Fibroblast of skin of left biceps (primary cell): ENCODE measurements at places on chromosomes 2 and 18.
A peak's percentile ranks its signal among the peaks of the same experiment; 100 is the strongest.

- DNase-seq, result no peak
These were observed 2.0 kb downstream of the IL1A start for GRCh38 chr2:112782234-112782799.

GRCh38 chr2:120103723-120104467 lies 91.0 kb downstream of the EPB41L5 start:
- peak; percentile 85 for DNase-seq

GRCh38 chr18:47558110-47558750 lies 306.8 kb upstream of the SKOR2 start:
- no peak for DNase-seq

- DNase-seq, result no peak
These were observed 240.4 kb downstream of the PLCL1 start for GRCh38 chr2:198044777-198045176.

DNA sequence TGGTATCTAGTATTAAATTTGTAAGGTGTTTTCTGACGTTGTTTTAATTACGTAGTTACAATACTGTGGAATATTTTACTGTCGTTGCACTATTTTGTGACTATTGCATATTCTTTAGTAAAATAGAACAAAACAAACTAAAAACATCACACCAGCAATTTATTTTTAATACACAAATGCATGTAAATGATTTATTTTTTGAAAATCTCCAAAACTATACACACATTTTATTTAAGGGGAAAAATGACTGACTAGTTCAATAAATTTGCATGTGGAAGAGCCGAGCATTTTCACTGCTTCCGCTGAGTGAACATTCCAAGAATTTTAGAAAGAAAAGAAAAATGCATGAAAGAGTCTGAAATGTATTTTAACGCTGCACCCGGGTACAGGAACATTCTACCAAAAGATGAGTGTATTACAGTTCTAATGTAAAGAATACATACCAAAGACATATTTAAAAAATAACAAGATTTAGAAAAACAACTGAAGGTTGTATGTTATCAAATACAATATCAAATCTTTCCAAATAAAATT lies 257.7 kb downstream of the MEIS1 start:
- DNase-seq, result no peak

DNA sequence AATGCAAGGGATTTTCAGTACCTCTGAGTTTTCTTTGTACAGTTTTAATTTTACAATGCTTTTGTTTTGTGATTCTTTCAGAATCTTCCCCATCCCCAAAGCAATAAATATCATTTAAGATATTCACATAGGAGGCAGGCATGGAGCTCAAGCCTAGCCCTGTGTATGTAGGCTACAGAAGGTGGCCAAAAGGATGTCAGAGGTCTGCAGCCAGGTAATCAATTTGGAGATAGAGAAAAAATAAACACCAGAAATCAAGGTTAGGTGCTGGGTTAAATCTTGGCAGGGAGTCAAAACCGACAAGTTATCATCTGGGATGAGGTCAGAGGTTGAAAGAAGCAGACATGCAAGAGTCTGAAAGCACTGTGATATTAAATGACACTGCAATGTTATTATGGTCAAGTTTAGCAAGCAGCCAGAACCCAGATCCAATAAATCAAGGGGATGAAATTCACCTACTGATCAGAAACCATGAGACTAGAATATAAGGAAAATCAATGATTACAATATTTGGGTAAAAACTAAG lies 45.1 kb upstream of the LRP1B start:
- DNase-seq, result no peak

DNA sequence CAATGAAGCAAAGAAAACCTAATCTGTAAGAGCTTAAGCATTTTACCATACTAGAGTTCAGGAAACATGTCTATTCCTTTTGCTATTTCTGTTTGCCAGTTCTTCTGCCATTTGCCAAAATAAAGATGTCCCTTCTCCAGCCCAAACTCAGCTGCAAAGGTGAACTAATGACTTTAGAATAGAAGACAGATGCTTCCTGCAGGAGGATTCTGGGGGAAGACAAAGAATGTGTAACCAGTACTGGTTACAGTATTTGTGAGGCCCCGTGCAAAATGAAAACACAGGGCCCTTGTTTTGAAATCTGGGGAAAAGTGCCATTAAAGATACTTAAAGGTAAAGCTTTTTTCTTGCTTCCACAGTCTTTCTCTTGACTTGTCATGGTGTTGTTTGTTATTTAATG lies 34.3 kb upstream of the MTX2 start:
- no peak for DNase-seq

DNA sequence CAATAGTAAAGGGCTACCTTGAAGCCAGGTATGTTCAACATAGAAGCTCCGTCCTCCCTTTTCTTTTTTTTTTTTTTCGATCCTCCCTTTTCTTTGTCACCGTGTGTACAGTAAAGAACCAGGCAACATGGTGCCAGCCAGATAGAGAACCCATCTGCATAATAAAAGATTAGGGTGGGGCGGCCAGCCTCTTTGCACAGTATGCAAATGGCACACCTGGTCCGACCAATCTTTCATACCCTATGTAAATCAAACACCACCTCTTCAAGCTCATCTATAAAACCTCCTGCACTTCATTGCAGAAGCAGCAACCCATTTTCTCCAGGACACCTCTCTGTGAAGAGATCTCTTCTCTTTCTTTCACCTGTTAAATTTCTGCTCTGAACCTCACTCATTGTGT lies 7.3 kb upstream of the WDR33 start:
- DNase-seq, result no peak

DNA sequence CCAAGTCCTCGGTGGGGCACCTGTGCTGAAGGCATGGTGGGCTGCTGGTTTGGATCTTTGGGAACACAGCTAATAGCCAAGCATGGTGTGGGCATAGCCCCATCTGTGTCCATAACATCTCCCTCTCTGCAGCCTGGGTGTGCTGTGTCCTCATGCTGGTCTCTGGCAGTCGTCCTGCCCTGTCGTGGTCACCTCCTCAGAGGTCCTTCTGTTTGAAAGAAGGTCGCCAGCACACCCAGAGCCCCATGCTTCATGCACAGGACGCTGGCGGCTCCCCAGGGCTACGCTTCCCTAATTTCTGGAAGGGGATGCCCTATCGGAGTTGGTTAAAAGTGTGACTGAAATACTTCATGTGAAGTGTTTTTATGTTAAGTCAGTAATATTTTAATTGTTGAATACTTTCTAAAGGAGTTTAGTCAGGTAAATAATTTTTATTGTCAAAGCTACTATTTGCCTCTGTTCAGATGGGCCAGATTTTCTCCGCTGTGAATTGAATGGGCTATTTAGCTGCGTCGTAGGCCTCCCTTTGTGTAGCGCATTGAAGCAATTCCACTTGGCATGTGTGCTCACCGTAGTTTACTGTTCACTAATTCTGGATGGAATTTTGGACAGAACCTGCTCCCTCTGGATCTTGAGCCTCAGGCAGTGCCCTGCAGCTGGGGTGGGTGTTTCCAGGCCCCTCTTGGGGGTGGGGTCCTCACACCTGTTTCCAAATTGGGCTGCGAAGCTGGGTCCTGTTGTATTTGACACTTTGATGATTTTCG lies 81.9 kb downstream of the WDSUB1 start:
- DNase-seq, result no peak

DNA sequence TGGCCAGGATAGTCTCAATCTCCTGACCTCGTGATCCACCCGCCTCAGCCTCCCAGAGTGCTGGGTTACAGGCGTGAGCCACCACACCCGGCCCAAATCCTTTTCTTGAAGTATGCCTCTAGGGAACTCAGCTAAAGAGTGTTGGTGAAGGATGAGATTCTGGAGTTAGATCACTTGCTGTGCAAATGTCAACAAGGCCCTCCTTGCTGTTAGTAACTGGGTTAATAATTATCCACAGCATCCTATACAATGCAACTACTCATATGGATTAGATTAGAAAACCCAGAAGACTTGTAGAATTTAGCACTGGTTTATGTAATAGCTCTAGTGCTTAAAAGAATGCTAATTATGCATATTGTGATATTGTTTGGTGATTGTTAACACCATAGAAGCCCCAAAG lies 310.8 kb upstream of the TFPI start:
- DNase-seq, result no peak

- DNase-seq, result no peak
These were observed 27.1 kb downstream of the TTR start for GRCh38 chr18:31618801-31619200.

DNA sequence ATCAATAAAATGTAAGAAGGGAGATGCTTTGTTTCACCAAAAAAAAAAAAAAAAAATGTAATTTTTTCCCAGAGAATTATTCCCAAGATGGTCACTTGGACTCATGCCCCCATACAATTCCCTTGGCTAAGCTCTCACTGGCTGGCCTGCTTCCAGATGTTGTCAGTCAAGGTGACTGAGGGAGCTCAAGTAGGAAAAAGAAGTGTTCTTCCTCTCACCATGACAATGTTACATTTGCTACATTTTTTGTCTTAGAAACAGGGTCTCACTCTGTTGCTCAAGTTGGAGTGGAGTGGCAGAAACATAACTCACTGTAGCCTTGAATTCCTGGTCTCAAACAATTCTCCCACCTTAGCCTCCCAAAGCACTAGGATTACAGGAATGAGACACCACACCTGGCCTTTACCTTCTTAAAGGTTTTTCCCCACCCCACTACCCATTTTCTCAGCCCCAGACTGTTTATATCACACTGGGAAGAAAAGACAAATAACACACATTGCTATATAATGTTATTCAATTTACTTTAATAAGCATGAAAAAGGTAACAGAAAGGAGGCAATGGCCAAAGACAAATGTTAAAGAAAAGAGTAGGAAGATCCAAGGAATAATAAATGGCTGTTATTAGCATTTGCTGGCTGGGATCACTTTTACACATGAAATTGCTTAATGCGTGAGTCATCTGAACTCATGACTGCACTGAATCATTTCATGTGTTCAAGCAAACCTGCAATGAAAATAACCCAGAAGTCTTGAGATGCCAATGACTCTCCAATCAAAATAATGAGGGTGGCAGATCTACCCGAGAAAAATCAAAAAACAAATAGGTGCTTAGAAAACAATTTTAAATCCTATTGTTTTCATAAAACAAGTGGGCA lies 45.2 kb downstream of the ACVR1 start:
- DNase-seq, result peak; percentile 58

GRCh38 chr18:51070545-51070944 lies 40.5 kb downstream of the SMAD4 start:
- DNase-seq, result peak; percentile 70

DNA sequence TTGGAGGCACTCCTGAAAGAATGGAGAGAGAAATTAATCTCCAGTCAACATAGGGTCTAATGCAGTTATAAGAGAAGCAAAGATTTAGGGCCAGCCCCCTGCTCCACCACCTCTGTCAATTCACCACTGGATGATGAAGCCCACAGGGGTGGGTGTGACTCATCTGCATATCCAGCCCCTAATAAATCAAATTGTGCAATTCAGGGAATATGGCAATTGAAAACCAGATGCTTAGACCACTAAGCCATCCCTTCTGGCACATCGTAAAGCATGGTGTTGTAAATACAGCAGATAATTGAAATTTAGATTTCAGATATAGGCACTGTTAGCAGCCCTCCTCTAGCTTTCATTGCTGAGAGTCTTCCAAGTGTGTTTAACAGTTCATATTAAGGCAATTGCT lies 541.4 kb downstream of the PARD3B start:
- peak; percentile 45 for DNase-seq

DNA sequence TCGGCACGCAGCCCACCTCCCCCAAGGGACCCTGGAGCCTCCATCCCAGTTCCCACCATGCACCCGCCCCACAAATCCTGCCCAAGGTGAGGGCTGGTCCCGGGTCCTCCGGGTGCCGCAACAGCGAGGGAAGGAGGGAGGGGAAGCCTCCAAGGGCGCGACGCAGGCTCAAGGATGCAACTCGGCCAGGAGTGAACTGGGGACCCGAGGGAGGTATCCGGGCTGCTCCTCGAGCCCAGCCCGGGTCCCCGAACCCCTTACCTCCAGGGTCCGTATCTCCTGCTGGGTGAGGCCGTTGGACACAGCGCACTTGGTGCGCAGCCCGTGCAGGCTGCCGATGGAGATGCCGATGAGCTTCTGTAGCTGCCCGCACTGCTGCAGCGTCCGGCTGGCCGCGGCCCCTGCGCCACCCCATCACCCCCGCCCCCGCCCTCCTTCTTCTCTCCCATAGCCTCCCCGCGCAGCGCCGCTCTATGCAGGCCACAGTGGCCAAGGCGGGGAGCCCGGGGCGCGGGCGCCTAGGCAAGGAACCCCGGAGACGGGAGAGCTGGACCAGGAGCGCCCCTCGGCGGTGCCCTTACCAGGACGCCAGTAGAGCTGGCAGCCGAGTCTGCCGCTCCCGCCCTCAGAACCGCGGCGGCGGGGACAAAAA lies 124.1 kb downstream of the ANKRD30BL start:
- no peak for DNase-seq

DNA sequence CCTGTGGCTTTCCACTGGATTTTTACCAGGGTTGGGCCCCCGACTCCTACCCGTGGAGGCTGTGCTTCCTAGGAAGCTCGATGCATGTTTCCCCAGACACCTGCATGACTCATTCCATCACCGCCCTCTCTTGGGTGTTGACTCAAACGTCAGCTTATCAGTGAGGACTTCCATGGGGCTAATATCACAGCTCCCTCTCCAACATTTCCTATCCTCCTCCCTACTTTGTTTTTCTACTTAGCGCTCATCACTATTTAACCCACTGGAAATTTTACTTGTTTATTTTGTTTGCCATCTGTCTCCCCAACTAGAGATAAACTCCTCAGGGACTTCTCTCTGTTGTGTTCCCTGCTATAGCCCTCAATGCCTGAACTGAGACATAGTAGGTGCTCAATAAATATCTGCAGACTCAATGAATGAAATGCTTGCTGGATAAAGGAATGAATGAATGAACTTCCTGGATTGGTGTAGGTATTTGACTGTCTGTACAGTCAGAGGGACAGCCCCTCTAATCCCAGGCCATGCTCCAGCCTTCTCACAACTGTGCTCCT lies 89.7 kb upstream of the MSH2 start:
- no peak for DNase-seq

DNA sequence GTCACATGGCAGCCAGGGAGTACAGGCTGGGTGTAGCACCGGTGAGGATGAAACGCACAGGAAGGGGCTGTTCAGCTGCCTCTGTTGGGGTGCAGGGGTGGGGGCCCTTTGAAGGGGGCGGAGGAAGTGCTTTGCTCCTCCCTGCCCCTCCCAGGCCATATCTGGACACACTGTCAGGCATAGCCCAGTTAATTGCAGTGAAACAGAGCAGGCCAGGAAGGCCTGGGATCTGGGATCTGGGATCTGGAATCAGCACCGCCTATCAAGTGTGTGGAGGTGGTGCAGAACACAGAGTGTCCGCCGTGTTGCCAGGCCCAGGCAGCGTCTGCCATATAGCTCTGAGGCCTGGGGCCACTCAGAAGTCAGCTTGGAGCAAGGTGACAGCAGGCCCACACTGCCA lies 119.3 kb upstream of the MSH2 start:
- DNase-seq, result no peak

- no peak for DNase-seq
These were observed 3.3 kb upstream of the PER2 start for GRCh38 chr2:238291550-238292281.

DNA sequence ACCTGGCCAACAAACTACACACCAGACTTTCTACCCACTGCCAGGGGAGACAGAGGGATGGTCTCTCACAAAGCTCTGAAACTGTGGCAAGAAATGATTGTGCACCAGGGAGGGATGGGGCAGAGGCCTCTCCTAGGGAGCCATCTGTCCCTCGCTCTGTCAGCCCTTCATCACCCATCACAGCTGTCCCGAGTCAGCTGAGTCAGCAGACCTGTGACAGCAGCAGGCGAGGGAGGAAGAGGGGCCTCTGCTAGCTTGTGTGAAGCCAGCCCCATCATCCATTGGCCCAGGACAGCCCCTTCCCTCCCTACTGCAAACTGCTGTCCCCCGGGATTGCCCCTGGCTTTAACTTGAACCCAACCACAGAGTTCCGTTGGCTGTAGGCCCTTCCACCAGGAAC lies 5.0 kb downstream of the SH2D6 start:
- no peak for DNase-seq
